ENCODE measurements at places on chromosomes 2 and 18. TPM values are rescaled to one million over a fixed set of nuclear protein-coding genes. Genes with fewer than 3 reads are reported as not detected.

CAPN14 gene
- 0.20 TPM for total RNA-seq

DNA sequence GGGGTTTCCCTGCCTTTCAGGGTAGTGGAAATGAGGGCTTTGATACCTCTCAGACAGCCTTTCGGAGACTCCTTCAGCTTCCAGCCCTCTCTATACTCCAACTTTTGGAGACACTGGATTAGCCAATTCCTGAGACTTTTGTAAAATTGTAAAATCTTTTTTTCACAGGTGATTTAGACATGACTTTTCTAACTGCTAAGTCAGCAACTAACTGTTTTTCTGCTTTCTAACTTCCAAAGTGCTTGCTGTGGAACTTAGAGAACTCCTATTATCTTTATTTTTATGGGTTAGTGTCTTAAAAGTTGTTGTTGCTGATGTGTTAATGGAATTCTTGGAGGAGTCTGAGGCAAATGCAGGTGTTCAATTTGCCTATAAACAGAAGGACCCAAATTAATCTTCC, 616.7 kb upstream of the ID2 start:
- no peak overlapping the region for H3K27ac ChIP-seq
- no peak for DNase-seq
- H3K4me3 ChIP-seq = no peak overlapping the region
- no peaks in the 10 kb centered on the region for H3K27me3 ChIP-seq
- H3K4me1 ChIP-seq = no peaks in the 10 kb centered on the region
- H3K36me3 ChIP-seq = no peaks in the 10 kb centered on the region

- H3K27ac ChIP-seq = no peak overlapping the region
- no peak overlapping the region for H3K4me3 ChIP-seq
- DNase-seq = no peak
- no peaks in the 10 kb centered on the region for H3K27me3 ChIP-seq
- no peaks in the 10 kb centered on the region for H3K36me3 ChIP-seq
Observed at GRCh38 chr2:231933916-231934401, 7.8 kb upstream of the NPPC start.

- no peaks in the 10 kb centered on the region for H3K4me1 ChIP-seq
- H3K4me3 ChIP-seq = no peak overlapping the region
- no peaks in the 10 kb centered on the region for H3K27me3 ChIP-seq
- no peak overlapping the region for H3K27ac ChIP-seq
- no peak for DNase-seq
- peaks cover 2% of the 10 kb centered on the region for H3K36me3 ChIP-seq
Observed at GRCh38 chr18:62066102-62066818, 120.6 kb downstream of the PIGN start.

- H3K36me3 ChIP-seq = no peaks in the 10 kb centered on the region
- no peak overlapping the region for H3K27ac ChIP-seq
- no peaks in the 10 kb centered on the region for H3K27me3 ChIP-seq
- peaks cover 34% of the 10 kb centered on the region for H3K4me1 ChIP-seq
- DNase-seq = no peak
- H3K4me3 ChIP-seq = no peak overlapping the region
Observed at GRCh38 chr2:28627722-28628480, 123.7 kb upstream of the PPP1CB start.

TIGD1 gene
- 14.5 TPM for total RNA-seq

ASB18 gene
- total RNA-seq = not detected

DNA sequence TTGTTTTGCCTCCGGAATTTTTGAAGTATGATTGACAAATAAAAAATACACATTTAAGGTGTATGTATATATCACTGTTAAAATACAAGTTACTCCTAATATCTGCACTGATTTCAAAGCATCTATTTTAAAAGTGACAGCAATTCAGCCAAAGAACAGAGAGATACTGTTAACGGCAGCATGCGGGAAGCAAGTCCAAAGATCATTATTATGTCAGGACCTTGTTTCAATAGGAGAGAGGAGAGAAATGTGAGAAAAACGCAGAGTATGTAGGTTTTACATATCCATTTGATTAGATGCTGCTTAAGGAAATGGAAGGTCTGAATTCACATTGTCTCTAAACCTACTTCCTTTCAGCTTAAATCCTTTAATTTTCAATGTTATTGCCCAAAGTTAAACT, 545.5 kb upstream of the SLC8A1 start:
- no peaks in the 10 kb centered on the region for H3K4me1 ChIP-seq
- no peak for DNase-seq
- no peaks in the 10 kb centered on the region for H3K36me3 ChIP-seq
- H3K27ac ChIP-seq = no peak overlapping the region
- no peak overlapping the region for H3K4me3 ChIP-seq

GRCh38 chr2:29874745-29875144, 46.6 kb downstream of the ALK start:
- H3K4me3 ChIP-seq = no peak overlapping the region
- H3K27ac ChIP-seq = no peak overlapping the region
- H3K36me3 ChIP-seq = no peaks in the 10 kb centered on the region
- H3K27me3 ChIP-seq = no peaks in the 10 kb centered on the region
- H3K4me1 ChIP-seq = no peaks in the 10 kb centered on the region

GRCh38 chr2:165391791-165392190, 77.7 kb upstream of the CSRNP3 start:
- no peaks in the 10 kb centered on the region for H3K4me1 ChIP-seq
- H3K4me3 ChIP-seq = no peak overlapping the region
- DNase-seq = no peak
- no peak overlapping the region for H3K27ac ChIP-seq

DNA sequence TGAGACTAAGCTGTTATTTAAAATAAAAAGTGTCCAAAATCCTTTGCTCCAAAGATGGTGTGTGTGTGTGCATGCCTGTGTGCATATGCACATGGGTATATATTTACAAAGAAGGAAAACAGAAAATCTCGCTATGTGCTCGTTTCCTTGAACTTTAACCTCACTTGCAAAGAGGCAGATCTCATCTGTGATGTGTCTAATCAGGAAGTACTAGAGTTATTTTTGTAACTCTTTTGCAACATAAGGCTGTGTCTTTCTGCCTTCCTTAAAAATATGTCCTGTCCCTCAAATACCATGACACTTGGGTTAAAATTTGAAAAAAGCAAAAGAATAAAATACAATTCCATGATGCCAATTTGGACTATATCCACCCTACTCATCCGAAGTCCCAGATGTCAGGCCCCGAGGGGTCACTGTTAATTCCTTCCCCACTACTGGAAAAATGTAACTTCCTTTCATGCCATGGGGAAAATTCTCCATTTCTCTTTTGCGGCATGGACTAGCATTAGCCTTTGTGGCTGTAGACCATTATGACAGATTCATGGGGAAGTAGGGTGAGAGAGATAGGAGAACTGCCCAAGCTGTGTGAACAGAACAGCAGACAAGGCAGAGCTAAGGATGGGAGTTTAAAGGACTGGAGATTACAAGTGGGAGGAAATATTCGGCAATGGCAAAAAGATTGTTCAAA, 191.3 kb downstream of the MYO1B start:
- no peak for DNase-seq
- H3K4me3 ChIP-seq = no peak overlapping the region
- H3K27ac ChIP-seq = no peak overlapping the region
- no peaks in the 10 kb centered on the region for H3K36me3 ChIP-seq

DNA sequence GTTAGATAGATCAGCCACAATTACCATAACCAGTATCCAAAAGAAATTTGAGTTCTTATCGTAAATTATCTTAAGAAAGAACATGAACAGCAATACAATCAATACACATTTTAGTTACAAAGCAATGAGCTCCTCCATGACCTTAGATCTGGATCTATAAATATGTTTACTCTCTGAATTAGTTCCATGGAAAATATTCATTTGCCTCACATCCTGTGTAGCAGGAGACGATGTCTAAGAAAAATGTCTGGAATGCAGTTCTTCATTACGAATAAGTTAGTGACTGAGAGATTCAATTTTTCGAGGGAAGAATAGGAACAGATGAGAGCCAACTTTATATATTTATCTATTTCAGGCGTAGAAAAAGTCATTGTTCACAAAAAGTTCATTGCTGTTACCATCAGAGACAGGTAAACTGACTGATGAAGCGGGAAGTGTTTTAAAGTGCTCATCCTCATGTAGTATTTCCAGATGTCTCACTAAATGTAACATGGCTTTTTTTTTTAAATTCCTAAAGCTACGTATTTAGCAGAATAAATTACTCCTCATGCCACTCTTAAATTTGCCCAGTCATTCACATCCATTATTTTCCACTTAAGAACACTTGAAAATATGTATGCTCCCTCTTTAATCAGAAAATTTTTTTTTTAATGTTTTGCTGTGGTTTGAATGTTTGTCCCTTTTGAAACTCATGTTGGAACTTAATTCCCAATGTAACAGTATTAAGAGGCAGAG, 106.5 kb upstream of the SCN1A start:
- no peak overlapping the region for H3K4me3 ChIP-seq
- H3K4me1 ChIP-seq = no peaks in the 10 kb centered on the region
- no peaks in the 10 kb centered on the region for H3K27me3 ChIP-seq
- no peaks in the 10 kb centered on the region for H3K36me3 ChIP-seq

TMEM200C gene
- not detected for total RNA-seq

DNA sequence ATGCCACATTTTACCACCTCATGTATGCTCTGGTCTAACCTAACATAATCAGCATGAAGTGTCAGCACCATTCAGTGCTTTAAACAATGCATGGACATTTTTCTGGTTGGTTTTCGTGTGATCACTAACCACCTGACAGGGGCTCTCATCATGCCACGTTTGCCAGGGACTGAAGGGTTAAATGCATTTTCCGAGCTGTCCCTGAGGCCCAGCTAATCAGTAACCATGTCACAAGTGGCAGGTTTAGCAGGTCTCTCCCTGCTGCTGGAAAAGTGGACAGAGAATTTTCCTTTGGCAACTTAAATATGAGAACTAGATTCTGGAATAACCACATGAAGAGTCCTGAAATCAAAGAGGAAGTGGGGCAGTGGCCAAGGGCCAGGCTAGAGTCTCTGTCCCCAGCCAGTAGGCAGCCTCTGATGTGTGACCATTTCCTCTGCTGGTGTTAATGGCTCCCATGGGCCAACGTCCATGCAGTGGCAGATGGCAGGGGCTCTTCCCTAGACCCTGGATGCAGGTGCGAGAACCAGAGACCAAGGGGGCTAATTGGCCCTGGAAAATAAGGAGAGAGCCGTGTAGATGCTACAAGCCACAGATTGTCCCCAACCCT, 69.5 kb downstream of the TPGS2 start:
- no peaks in the 10 kb centered on the region for H3K36me3 ChIP-seq
- no peak overlapping the region for H3K27ac ChIP-seq
- H3K27me3 ChIP-seq = no peaks in the 10 kb centered on the region
- H3K4me3 ChIP-seq = no peak overlapping the region
- no peak for DNase-seq
- no peaks in the 10 kb centered on the region for H3K4me1 ChIP-seq

COL5A2 gene
- total RNA-seq = 0.22 TPM

DNA sequence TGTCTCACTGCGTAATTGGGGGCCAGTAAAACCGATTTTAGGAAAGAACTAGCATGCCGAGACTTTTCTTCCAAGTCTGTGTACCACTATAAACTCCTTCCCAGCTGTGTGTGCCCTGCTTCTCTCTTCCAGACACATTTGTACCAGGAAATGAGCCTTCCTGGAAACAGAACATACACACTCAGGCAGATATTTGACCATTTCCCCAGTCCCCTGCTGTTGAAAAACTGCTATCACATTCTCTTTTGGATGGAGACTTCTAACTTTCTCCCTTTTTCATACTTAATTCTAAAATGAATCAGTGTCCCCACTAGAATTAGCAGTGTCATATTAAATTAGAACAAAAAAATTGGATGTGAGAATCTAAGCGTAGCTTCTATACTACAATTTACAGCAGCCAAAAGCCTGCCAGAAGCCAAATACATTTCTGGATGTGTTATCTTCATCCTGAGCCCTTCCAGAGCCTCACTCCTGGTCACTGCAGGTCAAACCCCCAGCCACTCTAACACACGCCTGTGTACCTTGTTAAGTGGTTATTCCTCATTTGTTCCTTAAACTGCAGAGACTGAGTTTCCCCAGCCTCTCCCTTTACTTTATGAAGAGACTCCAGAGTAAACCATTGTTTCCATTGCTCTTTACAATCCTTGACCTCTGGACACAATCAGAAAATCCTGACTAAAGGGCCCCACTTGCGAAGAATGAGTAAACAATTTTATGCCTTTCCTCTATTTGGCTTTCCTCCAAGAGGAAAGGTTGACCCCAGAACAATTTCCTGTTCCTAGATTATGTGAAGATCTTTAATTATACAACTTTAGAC, 20.4 kb downstream of the DSG4 start:
- no peaks in the 10 kb centered on the region for H3K4me1 ChIP-seq
- no peaks in the 10 kb centered on the region for H3K27me3 ChIP-seq
- no peak overlapping the region for H3K27ac ChIP-seq
- no peak for DNase-seq
- no peaks in the 10 kb centered on the region for H3K36me3 ChIP-seq

CFAP65 gene
- not detected for total RNA-seq

MBP gene
- total RNA-seq = 172 TPM

GRCh38 chr2:186129767-186130581, 356.1 kb upstream of the ZC3H15 start:
- H3K27me3 ChIP-seq = no peaks in the 10 kb centered on the region
- DNase-seq = no peak
- H3K36me3 ChIP-seq = no peaks in the 10 kb centered on the region
- no peaks in the 10 kb centered on the region for H3K4me1 ChIP-seq

KIF1A gene
- not detected for total RNA-seq

GRCh38 chr2:239594772-239595608, 194.2 kb upstream of the HDAC4 start:
- H3K4me3 ChIP-seq = no peak overlapping the region
- no peak overlapping the region for H3K27ac ChIP-seq
- no peak for DNase-seq
- no peaks in the 10 kb centered on the region for H3K27me3 ChIP-seq

GRCh38 chr2:33426666-33427231, 49.7 kb upstream of the RASGRP3 start:
- H3K27me3 ChIP-seq = no peaks in the 10 kb centered on the region
- no peak for DNase-seq
- no peaks in the 10 kb centered on the region for H3K36me3 ChIP-seq
- no peak overlapping the region for H3K27ac ChIP-seq

Measured in CD4-positive, CD25-positive, alpha-beta regulatory T cell (primary cell).